ENCODE measurements at places on chromosomes 12 and 14. TPM values are rescaled to one million over a fixed set of nuclear protein-coding genes. Genes with fewer than 3 reads are reported as not detected.

DNA sequence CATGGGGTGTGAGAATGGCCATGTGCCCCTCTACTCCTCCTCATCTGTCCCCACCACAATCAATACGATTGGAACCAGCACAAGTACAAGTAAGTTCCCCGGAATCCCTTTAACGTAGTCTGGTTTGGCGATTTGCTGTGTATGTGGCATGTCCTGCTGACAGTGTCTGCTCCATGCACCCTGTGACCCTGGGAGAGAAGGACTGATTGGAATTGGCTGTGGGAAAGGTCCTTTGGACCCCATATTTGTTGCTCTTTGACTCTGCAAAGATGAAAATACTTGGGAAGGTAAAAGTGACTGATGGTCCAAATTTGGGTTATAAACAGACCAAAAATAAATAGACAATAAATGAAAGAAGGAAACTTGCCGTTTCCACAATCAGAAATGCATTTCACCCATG lies 135.6 kb downstream of the SAMD4A start:
- DNase-seq: no peak

DNA sequence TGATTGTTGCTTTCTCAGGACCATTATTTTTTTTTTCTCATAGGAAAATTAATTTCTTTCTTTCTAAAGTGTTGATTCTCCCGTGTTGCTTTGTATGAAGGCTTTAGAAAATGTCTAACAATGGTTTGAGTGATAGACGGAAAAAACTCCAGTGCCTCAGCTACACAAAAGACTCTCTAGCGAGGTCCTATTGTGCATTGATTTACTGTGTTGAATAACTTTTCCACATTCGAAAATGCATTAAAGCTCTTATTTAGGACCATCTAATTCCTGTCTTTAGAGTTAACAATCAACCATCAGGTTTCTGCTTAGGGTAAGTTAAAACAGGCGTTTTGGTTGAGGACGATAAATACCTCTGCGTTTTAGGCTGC lies 99.6 kb downstream of the PTPN11 start:
- DNase-seq: no peak

The SLC10A1 gene
- not detected for total RNA-seq

The C12orf57 gene
- total RNA-seq: 2,207 TPM

The CIROP gene
- total RNA-seq: not detected

The ZNF664 gene
- total RNA-seq: 79.7 TPM

The GPR162 gene
- 23.1 TPM for total RNA-seq

DNA sequence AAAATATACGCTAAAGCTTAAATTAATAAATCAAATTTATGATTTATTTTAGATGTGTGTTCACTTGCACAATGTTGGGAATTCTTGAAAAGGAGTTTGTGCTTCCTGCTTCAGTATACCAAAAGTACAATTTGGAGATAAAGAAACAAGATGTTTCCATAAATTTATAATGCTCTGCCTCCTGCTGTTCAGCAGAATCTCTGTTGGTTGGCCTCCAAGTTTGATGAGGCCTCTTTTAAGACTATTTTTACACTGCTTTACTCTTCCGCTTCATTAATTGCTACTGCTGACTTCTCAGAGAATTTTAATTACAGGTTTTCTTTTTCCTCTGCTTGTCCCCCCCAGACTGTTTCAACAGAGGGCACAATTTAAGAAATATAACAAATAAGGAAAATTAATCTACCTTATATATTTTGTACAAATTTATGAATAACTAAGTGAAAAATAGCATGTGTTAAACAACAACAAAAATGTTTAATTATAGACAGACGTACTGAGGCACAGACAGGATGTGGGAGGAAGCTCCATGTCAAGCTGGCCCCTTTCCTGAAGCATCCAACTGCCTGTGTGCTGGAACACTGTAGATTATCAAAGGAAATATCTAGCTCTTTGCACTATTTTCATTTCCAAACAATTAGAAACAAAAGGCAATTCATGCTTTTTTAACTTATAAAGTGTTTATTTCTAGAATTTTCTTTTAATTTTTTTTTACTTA lies 83.9 kb downstream of the PIK3C2G start:
- no peak for DNase-seq

Measured in uterus (tissue), 4 donors.